A172 (cell line): ENCODE measurements at places on chromosomes 1 and 21.
A peak's percentile ranks its signal among the peaks of the same experiment; 100 is the strongest.

- no peak for DNase-seq
Measured at GRCh38 chr21:31395791-31396190, 51.7 kb upstream of the TIAM1 start.

- no peak for DNase-seq
Measured at GRCh38 chr1:44151332-44151731, 9.9 kb upstream of the KLF18 start.

- DNase-seq, result no peak
Measured at GRCh38 chr1:85656948-85657347, 51.3 kb downstream of the ZNHIT6 start.

- DNase-seq, result no peak
Measured at GRCh38 chr1:207156826-207157225, 52.8 kb downstream of the C4BPA start.

DNA sequence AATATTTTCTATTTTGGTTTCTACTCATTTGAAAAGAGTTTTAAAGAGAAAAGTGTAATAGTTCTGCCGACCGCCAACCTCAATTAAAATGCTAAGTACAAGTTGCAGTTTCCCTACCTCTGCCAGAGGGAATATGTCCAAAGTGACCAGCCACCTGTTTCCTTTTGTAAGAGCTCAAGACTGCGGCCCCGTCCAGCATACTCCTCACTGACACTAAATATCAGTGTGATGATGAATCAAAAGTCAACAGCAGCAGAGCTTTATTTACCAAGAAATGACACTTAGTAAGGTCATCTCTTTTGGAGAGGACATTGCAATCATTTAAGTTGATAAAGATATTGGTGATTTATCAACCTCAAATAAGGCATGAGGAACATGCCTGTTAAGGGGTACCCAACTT, 57.4 kb upstream of the NRIP1 start:
- DNase-seq, result no peak

- DNase-seq, result no peak
Measured at GRCh38 chr21:27771938-27772483, 805.1 kb upstream of the ADAMTS5 start.

DNA sequence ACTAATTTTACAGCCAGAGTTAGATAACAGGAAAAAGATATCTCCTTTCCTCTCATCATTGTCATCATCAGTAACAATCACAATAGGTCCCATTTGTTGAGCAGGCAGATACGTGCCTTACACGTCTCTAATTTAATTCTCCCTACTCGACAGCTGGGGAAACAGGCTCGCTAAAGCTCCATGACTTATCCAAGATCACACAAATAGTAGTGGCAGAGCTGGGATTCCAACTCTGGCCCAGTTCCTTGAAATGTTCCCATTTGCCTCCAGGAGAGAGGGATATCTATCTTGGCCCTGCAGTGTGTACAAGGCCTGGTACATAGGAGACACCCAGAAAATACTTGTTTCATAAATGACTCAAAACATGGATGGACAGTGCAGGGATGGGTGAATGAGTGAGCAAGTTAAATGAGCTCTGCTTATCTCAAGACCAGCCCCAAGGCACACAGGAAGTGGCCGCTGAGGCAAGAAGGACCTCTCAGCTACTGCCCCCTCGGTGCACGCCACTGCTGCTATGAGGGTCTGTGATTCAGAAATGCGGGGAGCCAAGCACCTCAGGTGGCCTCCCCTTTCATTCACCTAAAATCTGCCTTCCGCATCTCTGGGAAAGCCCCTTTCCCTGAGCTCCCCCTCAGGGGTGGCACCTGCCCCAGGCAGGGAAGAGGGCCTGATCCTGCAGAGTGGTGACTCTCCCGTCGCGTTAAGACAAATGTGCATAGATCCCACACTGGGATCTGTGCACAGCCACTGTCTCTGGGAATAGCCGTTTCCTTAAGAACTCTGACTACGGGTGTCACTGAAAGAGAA, 3.6 kb downstream of the KCNN3 start:
- peak; percentile 73 for DNase-seq

DNA sequence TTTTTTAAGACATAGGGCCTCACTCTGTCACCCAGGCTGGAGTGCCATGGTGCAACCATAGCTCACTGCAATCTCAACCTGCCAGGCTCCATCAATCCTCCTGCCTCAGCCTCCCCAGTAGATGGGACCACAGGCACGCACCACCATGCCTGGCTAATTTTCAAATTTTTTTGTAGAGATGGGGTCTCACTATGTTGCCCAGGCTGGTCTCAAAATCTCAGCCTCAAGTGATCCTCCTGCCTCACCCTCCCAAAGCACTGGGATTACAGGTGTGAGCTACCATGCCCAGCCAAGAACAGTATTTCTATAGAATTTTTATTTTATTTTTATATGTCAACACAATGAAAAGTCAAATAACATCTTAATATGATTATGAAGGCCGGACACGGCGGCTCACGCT, 10.9 kb downstream of the GNB1 start:
- no peak for DNase-seq

GRCh38 chr1:20992322-20993056, 184.2 kb downstream of the EIF4G3 start:
- DNase-seq, result no peak

DNA sequence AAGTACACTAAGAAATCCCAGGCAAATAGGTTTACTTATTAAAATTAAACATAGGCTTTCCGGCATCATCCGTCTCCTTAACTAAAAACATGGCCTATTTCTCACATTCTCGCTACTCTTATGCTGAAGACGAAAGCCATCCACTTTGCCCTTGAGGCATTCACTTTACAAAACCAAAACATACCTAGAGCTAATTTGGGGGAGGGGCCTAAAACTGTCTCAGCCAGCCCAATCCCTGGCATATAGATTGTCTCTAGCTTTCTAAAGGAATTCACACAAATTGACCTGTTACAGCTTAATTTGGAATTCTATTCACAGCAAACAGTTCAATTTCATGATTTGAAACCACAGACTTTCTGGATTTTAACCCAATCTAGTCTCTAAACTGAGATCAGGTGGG, 34.8 kb downstream of the SLC35D1 start:
- DNase-seq, result no peak

GRCh38 chr1:153023109-153023508, 7.9 kb upstream of the SPRR1B start:
- DNase-seq, result no peak

DNA sequence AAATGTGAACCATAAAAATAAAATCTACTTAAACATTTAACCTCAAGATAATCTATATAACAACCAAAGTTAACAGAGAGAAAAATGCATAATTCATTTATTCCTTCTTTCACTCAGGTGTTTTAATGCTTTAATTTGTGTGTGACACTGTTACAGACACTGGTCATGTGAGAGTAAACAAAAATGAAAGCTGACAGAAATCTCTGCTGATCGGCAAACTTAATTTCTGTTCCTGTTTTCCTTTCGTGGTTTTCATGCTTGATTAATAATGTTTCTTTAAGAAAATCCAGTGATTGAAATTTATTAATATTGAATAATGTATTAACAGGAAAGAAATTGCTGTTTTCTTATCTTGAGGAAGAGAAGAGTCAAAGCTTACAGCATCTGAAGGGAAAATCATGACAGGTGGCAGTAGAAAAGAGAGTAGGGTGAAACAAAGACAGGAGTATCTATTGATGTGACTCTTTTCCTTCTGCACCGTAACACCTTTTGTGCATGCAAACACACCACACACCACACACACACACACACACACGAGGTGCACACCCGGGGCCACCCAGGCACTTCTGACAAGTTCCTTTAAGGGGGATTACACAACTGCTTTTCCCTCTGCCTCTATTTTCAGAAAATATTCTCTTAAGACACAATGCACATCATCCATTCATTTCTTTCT, 1.6 kb downstream of the OR2AK2 start:
- no peak for DNase-seq

DNA sequence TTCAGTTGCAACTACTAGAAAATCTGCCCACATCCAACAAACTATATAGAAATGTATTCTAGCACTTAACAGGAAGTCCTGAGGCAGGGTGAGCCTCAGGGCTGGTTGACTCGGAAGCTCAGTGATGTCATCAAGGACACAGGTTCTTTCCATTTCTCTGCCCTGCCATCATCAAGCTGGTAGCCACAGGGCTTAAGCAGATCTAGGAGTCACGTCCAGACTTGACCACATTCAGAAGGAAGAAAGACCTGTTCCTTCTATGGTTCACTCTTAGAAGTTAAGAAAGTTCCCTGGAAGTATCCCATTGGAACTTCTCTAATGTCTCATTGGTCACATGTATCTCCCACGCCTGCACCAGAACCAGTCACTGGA, 438.1 kb downstream of the PRDM2 start:
- DNase-seq, result peak; percentile 23

DNA sequence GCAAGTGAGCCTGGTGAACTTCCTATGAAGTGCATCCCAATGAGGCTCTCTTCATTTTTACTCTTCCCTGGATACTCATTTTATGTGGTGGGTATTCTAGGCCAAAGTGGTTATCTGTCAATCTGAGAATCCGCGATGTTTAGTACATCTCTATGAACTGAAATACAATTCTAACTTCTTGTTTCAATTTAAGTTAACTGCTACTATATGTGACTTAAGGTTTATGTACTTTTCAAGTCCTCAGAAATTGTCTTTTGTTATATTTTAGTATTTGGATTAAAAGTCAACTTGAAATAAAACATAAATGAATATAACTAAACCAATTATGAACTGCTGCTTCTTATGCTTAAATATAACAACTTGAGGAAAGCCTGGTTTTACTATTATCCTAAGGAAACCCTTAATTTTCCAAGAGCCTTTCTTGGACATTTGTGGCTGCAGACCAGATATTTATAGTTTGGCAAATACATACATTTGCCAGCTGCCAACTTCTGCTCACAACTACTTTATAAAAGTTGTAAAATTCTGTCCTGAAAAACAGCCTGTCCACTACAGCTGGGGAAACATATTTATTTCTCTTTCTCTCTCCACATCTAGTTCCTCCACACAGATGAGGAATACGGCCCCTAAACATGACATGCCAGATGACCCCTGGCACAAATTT, 60.4 kb downstream of the ENAH start:
- no peak for DNase-seq

GRCh38 chr1:56516539-56517252, 62.7 kb downstream of the PLPP3 start:
- no peak for DNase-seq

GRCh38 chr1:243596431-243597062, 253.5 kb downstream of the AKT3 start:
- peak; percentile 82 for DNase-seq

DNA sequence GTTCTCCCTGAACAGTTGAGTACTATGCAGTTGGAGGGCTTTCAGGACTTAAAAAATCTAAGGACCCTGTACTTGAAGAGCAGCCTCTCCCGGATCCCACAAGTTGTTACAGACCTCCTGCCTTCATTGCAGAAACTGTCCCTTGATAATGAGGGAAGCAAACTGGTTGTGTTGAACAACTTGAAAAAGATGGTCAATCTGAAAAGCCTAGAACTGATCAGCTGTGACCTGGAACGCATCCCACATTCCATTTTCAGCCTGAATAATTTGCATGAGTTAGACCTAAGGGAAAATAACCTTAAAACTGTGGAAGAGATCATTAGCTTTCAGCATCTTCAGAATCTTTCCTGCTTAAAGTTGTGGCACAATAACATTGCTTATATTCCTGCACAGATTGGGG, 48.7 kb upstream of the LRRC8C start:
- DNase-seq, result no peak

DNA sequence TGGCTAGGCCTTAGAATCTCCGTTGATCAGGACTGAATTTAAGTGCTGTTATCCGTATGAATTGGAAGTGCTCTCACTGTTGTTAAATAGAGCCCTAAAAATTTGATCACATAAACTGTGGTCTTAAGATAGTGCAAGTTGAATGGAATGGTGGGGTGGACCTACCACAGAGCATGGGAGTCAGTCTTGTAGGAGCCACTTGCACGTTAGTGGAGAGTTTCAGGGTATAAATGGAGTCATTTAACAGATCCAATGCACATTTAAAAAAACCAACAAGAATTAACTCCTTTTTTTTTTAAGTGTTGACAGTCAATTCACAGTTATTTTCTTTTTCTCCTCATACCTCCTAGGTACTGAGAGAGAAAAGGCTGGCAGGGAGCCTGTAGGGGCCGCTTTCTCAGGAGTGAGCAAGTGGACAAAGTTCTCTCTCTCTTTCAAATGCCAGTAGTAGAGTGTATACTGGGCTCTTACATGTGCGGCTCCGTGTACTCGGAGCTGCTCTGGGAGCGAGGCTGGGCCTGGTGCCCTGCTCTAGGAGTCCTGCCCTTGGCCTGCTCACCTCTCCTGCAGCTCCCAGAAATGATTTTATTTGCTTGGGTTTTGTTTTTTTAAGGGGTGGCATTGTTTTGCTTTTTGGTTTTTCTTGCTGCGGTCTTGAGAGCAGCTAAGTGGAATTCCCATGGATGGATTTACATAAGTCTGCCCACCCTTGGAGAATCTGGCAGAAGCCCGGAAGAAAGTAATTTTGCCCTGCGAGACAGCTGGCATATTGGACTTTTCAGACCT, 91.3 kb downstream of the ATP5PO start:
- no peak for DNase-seq

- no peak for DNase-seq
Measured at GRCh38 chr1:179816196-179816960, 61.2 kb downstream of the TOR1AIP2 start.

DNA sequence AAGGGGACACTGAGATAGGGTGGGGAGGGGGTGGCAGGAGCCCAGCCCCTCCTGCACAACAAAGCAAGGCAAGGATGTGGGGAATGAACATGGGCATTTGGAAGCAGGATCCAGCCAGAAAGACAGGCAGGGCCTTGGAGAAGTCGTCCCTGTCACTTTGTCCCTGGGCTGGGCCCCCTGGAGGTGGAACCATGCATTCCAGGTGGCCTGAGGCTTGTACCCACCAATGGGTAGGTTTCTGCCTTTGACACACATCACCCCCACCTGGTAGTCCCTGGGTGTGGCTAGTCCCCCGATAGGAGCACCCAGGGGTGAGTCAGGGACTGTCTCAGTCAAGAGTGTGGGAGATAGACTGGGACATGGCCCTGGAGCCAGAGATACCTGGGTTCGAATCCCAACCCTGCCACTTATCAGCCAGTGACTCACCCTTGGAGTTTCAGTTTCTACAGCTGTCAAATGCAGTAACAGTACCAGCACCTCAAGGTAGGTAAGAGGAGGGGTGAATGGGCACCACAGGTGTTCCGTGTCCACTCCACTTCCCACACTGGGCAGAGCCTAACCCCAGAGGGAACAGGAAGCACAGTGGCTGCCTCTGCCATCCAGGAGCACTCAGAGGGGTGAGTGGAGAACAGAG, 10.0 kb downstream of the PLA2G2D start:
- DNase-seq, result no peak

DNA sequence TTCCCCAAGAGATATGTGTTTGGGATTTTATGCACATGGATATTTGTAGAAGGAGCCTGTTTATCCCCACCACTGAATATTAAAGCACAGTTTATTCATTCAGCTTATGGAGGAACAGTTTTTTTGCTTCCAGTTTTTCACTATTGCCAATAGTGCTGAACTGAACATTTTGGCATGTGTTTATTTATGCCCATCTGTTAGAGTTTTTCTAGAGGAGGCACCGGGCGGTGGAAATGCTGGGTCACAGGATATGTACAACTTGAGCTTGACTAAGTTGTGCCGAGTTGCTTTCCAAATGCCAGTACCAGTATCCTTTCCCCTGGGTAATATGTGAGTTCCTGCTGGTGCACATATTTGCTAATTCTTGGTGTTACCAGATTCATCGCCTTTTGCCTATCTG, 111.3 kb downstream of the GREM2 start:
- peak; percentile 40 for DNase-seq

- DNase-seq, result no peak
Measured at GRCh38 chr1:48548985-48549384, 77.0 kb upstream of the SPATA6 start.

GRCh38 chr1:28883242-28883616, 31.1 kb upstream of the EPB41 start:
- DNase-seq, result no peak
